Central memory CD4-positive, alpha-beta T cell (primary cell): ENCODE measurements at places on chromosomes 7 and 10.

GRCh38 chr10:73865459-73866442 is 8.6 kb downstream of the CAMK2G start:
- peak; percentile 43 for DNase-seq

GRCh38 chr7:131964203-131964602 is 407.8 kb upstream of the PODXL start:
- DNase-seq: no peak

- DNase-seq: no peak
Measured at GRCh38 chr7:157483971-157484410, 147.2 kb downstream of the DNAJB6 start.

- no peak for DNase-seq
Measured at GRCh38 chr7:125431349-125431748, 501.7 kb upstream of the POT1 start.

GRCh38 chr7:112405286-112405685 is 45.0 kb upstream of the IFRD1 start:
- no peak for DNase-seq

GRCh38 chr10:44858988-44859387 is 52.1 kb upstream of the TMEM72 start:
- no peak for DNase-seq

GRCh38 chr10:62619413-62619738 is 185.1 kb upstream of the ADO start:
- DNase-seq: no peak

DNA sequence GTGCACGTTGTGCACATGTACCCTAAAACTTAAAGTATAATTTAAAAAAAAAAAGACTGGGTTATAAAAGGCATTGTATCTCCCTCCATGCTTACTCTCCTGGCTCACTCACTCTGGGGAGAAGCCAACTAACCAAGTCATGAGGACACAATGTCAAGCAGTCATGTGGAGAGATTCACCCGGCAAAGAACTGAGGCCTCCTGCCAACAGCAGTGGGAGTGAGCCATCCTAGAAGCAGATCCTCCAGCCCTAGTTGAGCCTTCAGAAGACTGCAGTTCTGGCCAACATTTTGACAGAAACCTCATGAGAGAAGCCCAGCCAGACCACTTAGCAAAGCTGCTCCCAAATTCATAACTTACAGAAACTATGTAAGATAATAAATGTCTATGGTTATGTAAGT is 521.7 kb upstream of the FZD8 start:
- no peak for DNase-seq

GRCh38 chr10:65818990-65819389 is 1106.8 kb upstream of the LRRTM3 start:
- DNase-seq: no peak

GRCh38 chr10:110993024-110993693 is 73.8 kb downstream of the SHOC2 start:
- DNase-seq: peak; percentile 59

DNA sequence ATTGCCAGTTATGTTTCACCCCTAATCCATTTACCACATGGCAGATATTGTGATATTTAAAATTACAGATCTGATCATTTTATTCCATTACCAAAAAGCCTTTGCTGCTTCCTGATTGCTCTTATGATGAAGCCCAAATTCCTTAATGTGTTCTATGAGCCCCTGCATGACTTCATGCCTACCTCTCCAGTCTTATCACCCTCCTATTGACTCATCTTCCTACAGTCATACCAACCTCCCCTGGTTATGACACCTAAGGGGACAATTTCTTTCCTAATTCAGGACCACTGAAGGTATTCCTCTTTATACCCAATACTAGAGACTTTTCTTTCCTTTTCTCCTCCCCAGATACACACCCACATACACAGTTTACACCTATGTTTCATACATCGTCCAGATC is 36.0 kb downstream of the TES start:
- no peak for DNase-seq

- DNase-seq: no peak
Measured at GRCh38 chr10:121158988-121159579, 307.9 kb downstream of the WDR11 start.

- DNase-seq: no peak
Measured at GRCh38 chr7:33883671-33883965, 21.7 kb upstream of the BMPER start.

DNA sequence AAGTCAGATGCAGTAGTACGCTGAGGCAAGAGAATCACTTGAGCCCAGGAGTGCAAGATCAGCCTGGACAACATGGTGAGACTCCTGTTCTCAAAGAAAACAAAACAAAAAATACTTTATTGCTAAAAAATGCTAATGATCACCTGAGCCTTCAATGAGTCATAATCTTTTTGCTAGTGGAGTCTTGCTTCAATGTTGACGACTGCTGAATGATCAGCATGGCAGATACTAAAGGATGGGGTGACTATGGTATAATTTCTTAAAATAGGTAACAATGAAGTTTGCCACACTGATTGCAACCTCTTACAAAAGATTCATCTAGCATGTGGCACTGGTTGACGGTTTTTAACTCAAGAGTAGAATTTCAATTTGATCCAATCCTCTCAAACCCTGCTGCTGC is 22.3 kb downstream of the NANOS1 start:
- DNase-seq: no peak

DNA sequence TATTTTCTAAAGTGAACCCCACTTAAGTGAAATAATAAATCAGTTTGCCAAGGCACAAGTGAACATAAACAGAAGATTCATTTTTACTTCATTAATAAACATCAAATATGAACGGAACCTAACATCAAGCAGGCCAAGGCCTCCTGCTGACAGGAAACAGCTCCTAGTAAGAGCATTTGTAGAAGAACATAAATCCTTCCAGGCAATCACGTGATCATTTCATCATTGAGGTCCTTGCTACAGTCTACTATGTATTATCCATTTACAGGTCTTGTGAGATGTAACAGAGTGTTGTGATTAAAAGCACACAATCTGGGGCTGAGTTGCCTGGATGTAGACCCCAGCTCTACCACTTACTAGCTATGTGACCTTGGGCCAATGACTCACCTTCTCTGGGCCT is 70.6 kb downstream of the CALD1 start:
- no peak for DNase-seq

DNA sequence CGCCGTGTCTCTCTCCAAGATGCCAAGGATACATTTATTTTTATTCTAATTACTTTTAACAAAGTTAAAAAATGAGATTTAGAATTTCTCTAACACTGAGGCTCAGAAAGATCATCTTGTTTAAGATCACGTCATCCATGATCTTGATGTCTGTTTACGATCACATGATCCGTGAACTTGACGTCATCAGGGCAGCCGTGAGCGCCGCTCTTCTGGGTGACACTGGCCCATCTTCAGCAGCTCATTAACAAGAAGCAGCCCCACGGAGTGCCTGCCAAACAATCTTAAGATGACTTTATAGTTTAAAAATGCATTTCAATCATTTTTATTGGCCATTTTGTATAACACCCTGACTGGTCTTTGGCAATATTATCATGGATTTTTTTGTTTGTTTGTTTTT is 291.1 kb upstream of the PRKCQ start:
- DNase-seq: no peak

- no peak for DNase-seq
Measured at GRCh38 chr7:135235841-135236240, 2.2 kb downstream of the STRA8 start.

GRCh38 chr7:66629222-66630062 is 761 bp downstream of the KCTD7 start:
- no peak for DNase-seq

- no peak for DNase-seq
Measured at GRCh38 chr10:113108194-113108835, 158.3 kb downstream of the TCF7L2 start.

GRCh38 chr10:52050429-52051047 is 263.5 kb upstream of the DKK1 start:
- no peak for DNase-seq

GRCh38 chr7:80794631-80795573 is 123.9 kb downstream of the SEMA3C start:
- DNase-seq: no peak

DNA sequence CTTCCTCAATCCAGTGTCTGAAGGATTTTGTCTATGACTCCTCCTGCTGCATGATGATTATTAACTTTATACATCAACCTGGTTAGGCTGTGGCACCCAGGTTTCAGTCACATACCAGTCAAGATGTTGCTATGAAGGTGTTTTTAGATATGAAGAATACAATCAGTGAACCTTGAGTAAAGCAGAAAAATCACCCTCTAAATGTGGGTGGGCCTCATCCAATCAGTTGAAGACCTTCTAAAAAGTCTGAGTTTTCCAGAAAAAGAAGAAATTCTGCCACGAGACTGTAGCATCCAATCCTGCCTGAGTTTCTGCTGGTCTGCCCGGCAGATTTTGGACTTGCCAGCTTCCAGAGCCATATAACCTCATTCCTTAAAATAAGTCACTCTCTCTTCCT is 126.1 kb upstream of the FRMD4A start:
- DNase-seq: no peak

GRCh38 chr7:122748195-122748594 is 45.5 kb upstream of the RNF148 start:
- no peak for DNase-seq

GRCh38 chr7:137915266-137915665 is 68.5 kb upstream of the DGKI start:
- DNase-seq: no peak

GRCh38 chr7:131511774-131512535 is 44.5 kb downstream of the PODXL start:
- no peak for DNase-seq

DNA sequence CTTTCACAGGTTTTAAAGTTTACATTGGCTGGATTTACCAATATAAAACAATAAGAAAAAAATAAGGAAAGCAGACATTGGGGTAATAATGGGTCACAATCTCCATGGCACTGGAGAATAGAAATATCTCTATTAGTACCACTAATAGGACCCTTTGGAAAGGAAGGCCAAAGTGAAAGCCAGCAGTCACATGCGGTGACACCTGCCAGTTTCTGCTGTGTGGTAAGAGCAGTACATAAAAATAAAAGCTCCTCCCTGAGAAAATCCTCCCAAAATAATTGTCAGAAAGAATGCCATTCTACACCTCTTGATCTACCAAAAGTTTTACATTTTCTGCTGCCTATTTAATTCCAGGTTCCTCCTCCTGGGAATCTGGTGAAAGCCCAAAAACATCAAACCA is 30.4 kb upstream of the SLC13A1 start:
- no peak for DNase-seq

DNA sequence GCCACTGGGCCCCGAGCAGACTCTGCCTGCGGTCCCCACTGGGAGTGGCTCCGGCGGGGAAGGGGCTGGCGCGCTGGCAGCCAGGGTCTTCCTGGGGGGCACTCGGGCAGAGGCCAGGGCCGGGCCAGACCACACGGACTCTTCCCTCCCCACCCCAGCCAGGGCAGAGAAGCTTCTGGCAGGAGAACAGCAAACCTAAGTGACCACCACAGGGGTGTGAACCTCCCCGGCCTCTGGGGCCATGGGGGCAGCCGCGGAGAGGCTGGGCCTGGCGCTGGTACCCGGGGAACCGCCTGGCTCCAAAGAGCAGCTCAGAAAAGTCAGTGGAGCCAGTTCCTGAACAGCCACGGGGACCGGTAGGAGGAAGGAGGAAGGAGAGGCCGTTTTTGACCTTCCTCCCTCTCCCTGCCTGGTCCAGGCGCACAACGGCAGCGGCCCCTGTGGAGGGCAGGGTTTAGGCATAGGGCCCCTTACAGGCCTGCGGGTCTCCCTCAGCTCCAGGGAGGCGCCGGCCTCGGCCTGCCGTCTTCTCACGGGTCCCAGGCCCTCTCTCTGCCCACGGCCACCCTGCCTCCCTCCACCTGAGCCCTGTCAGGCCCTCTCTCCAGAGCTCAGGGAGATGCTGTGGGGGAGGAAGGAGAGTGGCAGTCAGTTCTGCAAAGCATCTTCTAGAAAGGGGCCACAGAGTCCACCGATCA is 51.8 kb downstream of the TMEM209 start:
- no peak for DNase-seq

GRCh38 chr10:87867453-87867852 is 4.0 kb downstream of the PTEN start:
- DNase-seq: no peak

DNA sequence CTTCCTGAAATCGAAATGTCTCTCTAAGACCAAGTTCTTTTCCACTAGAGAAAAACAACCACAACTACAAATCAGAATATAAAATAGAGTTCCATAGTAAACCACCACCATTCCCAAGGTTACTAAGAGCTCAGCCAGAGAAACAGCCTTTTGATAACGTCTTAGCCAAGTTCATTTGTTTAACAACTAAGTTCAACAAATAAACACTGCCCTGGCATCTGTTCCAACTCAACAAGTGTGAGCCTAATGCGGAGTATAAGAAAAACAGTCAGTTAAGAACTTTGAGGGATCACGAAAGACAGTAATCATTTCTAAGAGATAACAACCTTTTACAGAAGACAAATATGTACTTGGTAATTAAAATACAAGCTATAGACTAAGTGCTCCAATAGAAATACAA is 77.3 kb downstream of the CALD1 start:
- DNase-seq: no peak

DNA sequence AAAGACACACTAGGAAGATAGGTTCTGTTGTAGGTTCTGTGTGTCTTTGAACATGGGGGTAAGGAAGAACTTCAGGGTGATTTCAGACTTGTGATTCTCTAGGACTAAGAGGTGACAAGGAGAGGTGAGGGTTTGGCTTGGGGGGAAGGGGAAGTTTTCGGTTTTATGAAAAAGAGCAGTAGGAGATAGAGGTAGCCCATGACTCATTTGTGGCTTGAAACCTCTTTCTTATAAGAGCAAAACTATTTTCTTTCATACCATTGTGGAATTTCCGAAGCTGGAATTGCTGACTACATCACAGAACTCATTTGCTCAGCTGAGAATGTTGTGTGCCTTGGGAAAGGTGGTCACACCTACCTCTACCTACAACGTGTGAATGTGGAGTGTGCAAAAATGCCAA is 39.6 kb upstream of the IKZF1 start:
- DNase-seq: peak; percentile 43

- DNase-seq: no peak
Measured at GRCh38 chr10:101568054-101568745, 19.9 kb downstream of the POLL start.

- no peak for DNase-seq
Measured at GRCh38 chr7:142813226-142813625, 41.6 kb upstream of the EPHB6 start.

- DNase-seq: no peak
Measured at GRCh38 chr10:121216295-121216694, 365.1 kb downstream of the WDR11 start.

DNA sequence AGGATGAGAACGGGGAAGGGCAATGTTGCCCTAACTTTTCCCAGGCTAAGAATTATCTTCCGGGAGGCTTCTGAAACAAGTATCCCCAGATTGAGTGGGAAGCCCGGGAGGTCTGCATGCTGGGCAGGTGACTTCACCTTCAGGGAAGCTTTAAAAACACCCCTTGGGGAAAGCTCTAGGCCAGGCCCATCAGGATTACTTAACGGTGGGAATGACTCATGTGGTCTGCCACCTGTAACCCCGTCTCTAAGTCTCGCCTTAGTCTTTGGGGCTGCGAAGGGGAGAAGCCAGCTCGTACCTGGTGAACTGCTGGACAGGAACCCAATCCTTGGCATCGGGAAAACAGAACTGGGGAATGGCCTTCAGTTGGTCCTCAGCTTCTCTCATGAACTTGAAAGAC is 80.1 kb upstream of the MKRN1 start:
- no peak for DNase-seq

GRCh38 chr10:63866747-63867140 is 345.5 kb downstream of the REEP3 start:
- no peak for DNase-seq

GRCh38 chr7:95595746-95596197 is 544 bp downstream of the PDK4 start:
- DNase-seq: no peak
